RWPE1 (cell line): ENCODE measurements at places on chromosomes 16 and 17.

GRCh38 chr17:78665952-78666920, 89.0 kb upstream of the DNAH17 start:
- no peak for DNase-seq

GRCh38 chr16:55566432-55567175, at the start of gene CAPNS2:
CAPNS2 (plus strand) TSS chr16:55566684; CDS start chr16:55566757, 73 bp downstream.
- DNase-seq: no peak

- no peak for DNase-seq
Measured at GRCh38 chr17:8080799-8081219, 6.7 kb downstream of the ALOX12B start.

GRCh38 chr16:4682616-4683254, 10.6 kb upstream of the NUDT16L1 start:
- DNase-seq: no peak

DNA sequence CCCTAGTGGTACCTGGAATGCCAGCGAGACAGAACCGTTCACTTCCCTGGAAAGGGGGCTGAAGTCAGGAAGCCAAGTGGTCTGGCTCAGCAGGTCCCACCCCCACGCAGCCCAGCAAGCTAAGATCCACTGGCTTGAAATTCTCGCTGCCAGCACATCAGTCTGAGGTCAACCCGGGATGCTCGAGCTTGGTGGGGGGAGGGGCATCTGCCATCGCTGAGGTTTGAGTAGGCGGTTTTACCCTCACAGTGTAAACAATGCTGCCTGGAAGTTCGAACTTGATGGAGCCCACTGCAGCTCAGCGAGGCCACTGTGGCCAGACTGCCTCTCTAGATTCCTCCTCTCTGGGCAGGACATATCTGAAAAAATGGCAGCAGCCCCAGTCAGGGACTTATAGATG, 464.7 kb upstream of the TOM1L1 start:
- DNase-seq: no peak
